AG10803 (cell line): ENCODE measurements at places on chromosomes 6 and 20.

GRCh38 chr20:58479726-58480440 is 35.3 kb downstream of the APCDD1L start:
- DNase-seq = no peak

- no peak for DNase-seq
Observed at GRCh38 chr20:39013662-39014109, 51.5 kb downstream of the DHX35 start.

DNA sequence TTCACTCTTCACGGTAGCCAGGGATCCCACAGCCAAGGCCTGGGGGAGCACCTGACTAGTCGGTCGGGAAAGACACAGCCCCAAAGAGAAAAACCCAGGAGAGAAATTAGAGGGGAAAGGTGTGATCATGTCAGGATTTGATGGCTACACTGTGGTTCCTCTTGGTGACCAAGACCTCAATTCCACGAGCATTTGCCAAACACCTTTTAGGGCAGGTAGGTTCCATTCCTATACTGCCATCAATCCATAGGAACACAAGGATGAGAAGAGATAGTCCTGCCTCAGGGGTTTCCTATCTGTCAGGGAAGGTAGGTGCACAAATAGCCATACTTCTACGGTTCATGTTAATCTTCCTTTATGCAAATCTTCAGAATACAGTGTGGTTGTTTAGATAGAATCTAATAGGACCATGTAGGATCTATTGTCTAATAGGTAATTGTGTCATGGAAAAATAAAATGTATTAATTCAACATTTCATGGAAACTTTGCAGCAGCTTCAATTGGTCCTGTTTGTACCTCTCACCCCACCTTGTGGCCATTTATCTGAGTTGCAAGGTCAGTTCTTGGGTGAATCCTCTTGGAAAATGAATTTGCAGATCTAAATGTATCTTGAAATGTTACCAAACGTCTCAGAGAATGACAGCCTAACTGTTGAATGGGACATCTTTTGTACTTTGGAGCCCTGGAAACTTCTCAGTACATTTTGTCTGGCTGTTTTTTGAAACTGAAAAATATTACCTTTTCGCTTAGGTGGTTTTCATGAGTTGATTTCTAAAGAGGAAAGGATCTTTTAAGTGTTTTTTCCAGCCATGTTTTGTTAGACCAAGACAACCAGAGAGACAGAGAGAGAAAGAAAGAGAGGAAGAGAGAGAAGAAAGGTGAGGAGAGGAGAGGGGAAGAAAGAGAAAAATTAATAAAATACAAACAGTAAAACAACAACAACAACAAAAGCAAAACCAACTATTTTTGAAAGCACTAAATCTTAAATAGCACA is 33.7 kb upstream of the IYD start:
- DNase-seq = peak; percentile 78

- peak; percentile 88 for DNase-seq
Observed at GRCh38 chr6:63804381-63804956, 168.9 kb downstream of the PHF3 start.

DNA sequence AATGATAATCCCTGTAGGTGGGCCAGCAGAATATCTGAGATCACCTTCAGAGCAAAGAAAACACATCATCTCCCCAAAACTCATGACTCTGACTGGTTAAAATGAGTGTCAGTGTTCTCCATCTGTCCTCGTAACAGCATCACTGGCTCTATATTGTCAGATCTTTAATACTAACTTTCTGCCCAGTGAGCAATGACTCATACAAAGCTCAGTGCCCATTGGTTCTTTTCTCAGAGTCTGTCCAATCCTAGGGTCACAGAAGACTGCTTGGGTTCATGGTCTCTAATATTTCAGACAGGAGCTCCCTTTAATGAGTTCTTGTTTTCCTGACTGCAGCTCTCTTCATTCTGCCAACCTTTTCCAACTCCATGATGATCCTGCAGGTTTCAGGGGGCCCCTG is 36.4 kb downstream of the HLA-DPB1 start:
- peak; percentile 52 for DNase-seq

DNA sequence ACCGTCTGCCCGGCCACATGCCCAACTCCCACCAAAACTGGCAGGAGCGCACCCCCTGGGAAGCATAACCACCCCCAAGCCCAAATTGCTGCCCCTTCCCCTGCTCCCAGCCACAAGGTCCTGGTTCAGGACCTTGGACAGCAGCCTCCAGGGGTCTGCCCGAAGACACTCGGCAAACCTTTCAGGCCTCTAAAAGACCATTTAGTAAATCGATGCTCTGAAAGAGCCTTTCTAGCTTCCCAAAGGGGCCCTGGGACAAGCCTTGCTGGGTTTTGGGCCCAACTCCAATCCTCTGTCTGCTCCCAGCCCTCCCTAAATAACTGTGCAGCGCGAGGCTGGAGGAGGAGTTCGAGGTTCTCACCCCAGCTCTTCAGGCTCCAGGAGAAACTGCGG is 30.5 kb downstream of the GRM4 start:
- no peak for DNase-seq

- no peak for DNase-seq
Observed at GRCh38 chr20:38579219-38579910, 1.6 kb upstream of the ADIG start.

- DNase-seq = no peak
Observed at GRCh38 chr6:111824608-111825337, 48.5 kb downstream of the FYN start.

- DNase-seq = peak; percentile 55
Observed at GRCh38 chr20:51487565-51488268, 54.8 kb downstream of the NFATC2 start.

DNA sequence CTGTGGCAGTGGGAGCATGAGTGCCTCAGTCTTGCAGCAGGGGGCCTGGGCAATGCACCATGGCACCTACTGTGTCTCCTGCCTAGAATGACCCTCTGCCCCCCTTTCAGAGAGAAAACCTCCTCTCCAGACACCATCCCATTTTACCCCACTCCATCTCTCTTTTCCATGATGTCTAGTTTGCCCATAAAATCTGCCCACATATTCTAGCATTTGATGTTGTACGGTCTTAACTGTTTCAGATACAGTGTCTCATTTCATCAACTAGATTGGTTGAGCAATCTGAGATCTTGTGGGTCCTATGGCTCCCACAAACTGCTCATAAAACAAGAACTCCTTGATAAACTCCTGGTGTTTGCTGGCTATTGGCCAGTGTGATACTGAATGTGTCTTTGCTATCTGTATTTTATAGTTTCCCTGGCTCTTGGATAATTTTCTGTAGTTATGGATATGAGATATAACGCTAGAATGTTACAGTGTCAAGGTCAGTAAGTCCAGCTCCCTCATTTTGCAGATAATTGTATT is 8.1 kb downstream of the PNPLA1 start:
- no peak for DNase-seq

GRCh38 chr6:136066005-136066404 is 184.1 kb downstream of the MTFR2 start:
- peak; percentile 19 for DNase-seq

GRCh38 chr6:169905041-169905807 is 153.8 kb downstream of the ERMARD start:
- peak; percentile 20 for DNase-seq

- peak; percentile 91 for DNase-seq
Observed at GRCh38 chr6:72580281-72580940, 41.5 kb upstream of the KCNQ5 start.

DNA sequence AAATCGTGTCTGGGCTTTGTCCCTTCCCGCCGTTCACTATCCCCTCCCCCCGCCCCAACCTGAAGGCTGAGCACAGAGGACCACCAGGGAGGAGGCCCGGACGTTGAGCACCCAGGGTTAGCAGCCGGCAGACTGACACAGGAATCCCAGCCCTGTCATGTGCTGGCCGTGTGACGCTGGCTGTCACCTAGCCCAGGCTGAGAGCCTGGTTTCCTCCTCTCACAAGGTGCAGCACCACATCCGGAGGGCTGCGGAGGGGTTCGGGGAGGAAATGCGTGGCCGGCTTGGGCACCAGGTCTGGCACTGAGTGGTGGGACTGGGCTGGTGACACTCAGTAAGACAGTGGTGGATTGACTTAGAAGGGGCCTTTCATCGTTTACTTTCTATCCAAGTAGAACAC is 4.6 kb upstream of the LSM14B start:
- no peak for DNase-seq

DNA sequence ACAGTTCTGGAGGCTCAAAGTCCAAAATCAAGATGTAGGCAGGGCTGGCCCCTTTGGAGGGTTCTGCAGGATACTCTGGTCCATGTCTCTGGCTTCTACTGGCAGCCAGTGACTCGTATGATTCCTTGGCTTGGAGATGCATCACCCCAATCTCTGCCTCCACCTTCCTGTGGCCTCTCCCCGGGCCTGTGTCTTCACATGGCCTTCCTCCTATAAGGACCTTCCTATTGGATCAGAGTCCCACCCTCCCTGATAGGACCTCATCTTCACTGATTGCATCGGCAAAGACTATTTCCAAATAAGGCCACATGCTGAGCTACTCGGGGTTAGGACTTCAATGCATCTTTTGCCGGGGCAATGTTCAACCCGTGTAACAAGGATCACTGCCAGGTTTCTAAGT is 509.0 kb downstream of the CD83 start:
- DNase-seq = no peak

- no peak for DNase-seq
Observed at GRCh38 chr6:169342710-169343109, 89.1 kb upstream of the THBS2 start.

DNA sequence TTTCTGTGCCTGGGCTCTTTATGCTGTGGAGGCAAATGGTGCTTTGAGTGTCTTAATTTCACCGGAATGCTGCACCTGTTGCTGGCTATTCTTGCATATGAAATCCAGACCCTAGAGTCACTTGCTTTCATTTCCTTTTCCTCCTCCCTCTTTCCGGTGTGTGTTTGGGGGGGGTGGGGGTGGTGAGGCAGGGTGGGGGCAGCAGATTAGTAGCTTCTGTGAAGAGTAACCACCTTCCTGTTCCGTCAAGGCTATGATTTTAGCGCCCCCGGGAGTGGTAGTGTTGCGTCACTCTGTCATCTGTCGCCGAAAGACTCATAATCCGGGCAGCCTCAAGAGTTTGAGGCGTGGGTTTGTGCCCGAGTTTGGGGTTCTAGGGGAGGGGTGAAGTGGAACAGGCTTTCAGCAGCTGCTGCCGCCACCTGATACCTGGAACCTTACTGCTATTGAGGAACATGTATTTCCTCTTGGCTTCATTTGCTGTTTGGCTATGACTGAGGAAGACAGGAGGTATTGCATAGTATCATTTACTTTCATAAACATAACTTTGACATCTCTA is 49.1 kb downstream of the UTRN start:
- no peak for DNase-seq

DNA sequence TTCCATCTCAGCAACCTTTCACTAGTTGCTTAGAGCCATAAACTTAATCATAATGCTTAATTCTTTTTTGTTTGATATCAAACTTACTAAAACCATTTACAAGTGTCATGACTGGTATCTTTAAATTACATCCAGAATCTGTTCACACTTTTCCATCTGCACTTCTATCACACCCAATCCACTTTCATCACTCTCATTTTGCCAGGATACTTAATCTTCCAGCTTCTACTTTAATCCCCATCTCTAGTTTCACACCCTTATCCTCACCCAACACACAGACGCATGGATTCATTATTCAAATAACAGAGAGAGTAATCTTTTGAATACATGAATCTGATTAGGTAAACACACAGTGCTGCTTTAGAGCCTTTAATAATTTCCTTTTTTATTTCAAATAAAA is 828.4 kb downstream of the HACE1 start:
- DNase-seq = no peak

DNA sequence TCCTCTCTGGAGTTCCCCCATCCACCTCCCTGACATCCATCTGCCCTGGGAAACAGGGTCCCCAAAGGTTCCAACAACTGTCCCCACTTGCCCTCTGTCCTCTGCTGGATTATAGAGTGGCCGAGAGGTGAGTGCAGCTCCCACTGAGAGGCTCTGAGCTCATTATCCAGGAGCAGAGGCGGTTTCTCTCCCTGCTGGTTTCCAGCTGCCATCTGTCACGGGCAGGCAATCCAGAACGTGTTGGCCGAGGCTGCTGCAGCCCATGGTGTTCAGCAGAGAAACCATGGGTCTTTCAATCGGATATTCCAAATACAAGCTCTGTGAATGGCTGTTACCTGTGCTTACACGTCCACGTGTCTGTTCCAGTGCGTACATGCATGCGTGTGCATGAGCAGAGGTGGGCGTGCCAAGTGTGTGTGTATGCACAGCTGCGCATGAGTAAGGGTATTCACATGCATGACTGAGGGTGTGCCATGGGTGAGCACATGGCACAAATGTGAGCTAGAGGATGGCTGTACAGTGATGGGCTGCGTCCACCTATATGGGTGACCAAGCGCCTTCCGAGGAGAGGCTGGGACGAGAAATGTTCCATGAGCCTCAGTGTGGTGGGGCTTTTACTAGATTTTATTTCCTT is 183.7 kb upstream of the PMEPA1 start:
- no peak for DNase-seq
